ENCODE measurements at places on chromosomes 2 and 18.

DNA sequence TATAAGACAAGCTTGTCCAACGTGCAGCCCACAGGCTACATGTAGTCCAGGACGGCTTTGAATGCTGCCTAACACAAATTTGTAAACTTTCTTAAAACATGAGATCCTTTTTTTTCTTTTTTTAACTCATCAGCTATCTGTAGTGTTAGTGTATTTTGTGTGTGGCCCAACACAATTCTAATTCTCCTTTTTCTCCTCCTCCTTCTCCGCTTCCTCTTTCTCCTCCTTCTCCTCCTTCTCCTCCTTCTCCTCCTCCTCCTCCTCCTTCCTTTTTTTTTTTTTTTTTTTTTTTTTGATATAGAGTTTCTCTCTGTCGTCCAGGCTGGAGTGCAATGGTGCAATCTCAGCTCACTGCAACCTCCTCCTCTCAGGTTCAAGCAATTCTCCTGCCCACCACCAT lies 39.3 kb upstream of the GTF2A1L start:
- DNase-seq = no peak

DNA sequence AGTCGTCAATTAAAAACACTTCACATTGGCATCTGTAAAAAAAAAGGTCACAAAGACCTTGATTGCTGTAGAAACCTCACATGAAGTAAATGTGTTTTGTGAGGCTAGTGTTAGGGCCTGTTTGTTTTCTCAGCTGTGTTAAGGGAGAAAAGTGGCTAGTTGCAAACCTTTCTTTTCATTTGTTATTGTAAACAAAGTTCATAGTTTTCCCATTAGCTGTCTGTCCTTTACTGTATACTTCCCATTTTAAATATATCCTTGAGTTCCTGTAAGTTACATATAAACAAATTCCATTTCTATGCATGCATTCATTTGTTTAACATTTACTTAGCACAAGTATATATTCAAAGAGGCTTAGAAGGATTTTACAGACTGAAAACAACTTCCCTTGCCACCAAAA lies 1250.2 kb downstream of the LRP1B start:
- DNase-seq = no peak

DNA sequence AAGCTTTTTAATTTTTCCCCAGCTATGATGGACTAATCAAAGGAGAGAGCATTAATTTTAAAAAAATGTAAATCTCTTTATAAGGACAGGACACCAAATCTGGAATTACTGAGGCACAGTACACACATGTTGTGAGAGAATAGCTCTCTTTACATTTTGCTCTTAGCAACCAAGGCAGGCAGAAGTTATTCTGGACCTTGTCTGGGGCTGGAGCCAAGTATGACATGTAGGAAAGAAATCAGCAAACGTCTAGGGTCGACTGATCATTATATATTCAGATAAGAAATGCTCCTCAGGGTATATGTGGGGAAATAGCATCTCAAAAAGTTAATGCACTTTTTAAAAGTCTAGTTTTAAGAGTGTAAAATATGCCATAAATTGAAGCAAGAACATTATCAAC lies 1330.0 kb upstream of the CELF4 start:
- DNase-seq = no peak

DNA sequence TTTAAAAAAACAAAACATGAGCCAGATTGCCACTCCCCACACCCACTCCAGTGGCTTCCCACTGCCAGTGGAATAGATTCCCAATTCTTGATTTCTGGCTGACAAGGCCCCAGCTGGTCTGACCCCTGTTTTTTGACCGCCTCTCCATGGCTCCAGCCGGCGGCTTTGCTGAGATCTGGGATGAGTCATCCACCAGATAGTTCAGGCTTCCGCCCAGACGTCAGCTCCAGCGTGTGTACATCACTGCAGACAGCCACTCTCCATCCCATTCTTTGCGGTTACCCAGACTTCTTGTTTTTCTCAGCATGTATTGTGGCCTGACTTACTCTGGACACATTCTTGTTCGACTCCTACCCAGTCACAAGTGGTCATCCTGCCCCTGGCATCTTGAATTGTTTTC lies 227.9 kb downstream of the GBX2 start:
- no peak for DNase-seq
